CD4-positive, alpha-beta T cell treated with Interleukin-15 for 4 hours (primary cell): ENCODE measurements at places on chromosomes 3 and 15.

GRCh38 chr15:67882487-67883233 is 42.8 kb upstream of the RNU6-1 start:
- DNase-seq, result no peak

- DNase-seq, result no peak
These were observed 142.4 kb downstream of the TPRA1 start for GRCh38 chr3:127448161-127448561.

DNA sequence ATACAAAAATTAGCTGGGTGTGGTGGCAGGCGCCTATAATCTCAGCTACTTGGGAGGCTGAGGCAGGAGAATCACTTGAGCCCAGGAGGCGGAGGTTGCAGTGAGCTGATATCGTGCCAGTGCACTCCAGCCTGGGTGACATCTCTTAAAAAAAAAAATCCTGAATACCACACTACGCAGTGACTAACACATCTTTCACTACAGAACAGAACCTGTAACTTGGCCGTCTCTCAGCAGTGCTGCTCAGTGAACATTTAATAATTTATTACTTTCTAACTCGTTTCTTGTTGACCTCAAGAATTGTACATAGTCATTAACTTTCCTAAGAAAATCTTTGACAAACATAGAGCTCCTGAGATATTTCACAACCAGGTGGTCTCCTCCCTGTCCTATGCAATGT is 3.8 kb downstream of the GREM1 start:
- DNase-seq, result no peak

DNA sequence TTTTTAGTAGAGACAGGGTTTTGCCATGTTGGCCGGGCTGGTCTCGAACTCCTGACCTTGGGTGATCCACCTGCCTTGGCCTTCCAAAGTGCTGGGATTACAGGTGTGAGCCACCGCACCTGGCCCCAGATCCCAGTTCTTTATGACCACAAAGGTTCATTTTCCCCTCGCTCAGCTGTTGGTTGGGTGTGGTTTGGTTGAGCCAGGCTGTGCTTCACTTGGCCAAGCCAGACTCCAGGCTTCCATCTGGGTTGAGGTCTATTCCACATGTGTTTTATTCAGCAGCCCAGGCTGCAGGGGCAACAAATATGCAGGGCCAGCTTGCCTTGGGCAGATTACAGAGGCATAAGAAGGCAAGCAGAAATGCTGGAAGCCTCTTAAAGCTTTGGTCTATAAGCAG is 13.7 kb downstream of the CGNL1 start:
- DNase-seq, result no peak

DNA sequence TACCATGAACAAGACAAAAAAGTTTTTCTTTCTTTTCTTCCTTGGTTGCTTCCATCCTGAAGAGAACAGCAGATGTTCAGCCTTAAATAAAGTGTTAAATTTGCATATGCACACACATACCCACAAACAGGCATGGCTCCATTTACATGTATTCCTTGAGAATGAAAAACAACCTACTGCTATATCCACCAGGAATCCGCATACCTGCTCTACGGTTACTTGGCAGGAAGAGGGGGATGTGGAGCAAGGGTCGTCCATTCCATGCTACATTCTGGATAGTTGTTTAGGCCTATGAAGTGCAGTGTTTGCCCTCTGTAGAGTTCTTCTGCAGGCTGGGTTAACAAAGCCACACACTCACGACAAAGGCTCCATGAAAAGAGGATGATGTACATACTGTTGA is 322.8 kb downstream of the KCNH8 start:
- no peak for DNase-seq

- no peak for DNase-seq
These were observed 225.1 kb upstream of the NDN start for GRCh38 chr15:23912191-23912590.

GRCh38 chr3:89353465-89353864 is 246.0 kb downstream of the EPHA3 start:
- DNase-seq, result no peak

DNA sequence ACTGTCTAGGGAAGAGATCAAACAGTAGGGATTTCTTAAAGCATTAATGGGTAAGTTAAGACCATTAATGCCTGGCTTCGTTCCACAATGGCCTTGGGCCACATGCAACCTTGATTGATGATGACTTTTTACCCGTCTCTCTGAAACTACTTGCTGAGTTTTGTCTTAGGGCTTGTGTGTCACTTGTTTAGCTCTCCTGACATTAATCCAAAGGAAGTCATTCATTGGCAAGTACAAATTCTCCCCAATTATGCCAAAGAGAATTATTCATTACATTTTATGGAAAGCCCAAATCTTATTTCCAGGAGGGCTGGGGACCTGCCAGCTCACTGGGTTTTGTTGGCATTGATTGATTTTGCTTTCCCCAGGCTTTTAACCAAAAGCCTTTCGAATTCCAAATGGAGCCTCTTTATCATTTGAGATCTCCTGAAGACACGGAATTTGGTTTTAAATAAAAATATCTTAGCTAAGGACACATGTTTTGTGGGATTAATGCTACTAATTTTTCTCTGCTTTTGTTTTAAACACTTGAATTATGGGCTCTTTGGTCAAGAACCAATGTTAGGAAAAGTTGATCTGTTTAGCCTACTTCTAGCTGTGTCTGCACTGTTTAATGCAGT is 40.7 kb downstream of the SERPINI1 start:
- DNase-seq, result no peak

GRCh38 chr15:74403991-74404563 is 29.7 kb downstream of the SEMA7A start:
- DNase-seq, result no peak

DNA sequence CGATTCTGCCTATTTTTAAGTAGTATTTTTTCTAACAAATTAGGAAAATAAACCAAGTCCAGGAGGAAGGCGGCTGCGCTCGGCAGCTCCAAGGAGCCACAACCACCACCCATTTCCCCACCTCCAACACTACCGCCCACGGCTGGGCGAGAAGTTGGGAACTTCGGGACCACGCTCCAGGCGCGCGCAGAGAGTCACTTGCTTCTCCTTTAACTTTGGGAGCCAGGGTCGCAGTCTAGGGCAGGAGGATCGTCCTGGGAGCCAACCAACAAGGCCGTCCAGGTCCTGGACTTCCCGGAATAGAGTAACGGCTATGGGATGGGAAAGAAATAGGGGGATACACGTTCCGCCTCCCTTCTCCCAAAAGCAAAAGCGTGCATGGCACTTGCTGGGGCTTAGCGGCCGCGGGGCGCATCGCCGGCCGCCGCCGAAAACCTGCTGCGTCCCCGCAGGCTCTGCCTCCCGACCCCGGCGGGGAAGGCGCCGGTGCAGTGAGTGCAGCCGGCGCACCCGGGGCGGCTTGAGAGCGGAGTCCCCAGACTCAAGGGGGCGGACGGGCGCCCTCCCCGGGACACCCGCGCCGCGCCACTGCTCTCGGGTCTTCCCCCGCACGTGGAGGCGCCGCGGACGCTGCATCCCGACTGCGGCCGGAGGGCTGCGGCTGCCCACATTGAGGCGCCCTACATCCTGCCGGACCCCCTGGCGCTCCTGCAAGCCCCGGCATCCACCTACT is 699 bp downstream of the MEGF11 start:
- DNase-seq, result no peak

- no peak for DNase-seq
These were observed 33.3 kb downstream of the GABPB1 start for GRCh38 chr15:50321680-50322210.

DNA sequence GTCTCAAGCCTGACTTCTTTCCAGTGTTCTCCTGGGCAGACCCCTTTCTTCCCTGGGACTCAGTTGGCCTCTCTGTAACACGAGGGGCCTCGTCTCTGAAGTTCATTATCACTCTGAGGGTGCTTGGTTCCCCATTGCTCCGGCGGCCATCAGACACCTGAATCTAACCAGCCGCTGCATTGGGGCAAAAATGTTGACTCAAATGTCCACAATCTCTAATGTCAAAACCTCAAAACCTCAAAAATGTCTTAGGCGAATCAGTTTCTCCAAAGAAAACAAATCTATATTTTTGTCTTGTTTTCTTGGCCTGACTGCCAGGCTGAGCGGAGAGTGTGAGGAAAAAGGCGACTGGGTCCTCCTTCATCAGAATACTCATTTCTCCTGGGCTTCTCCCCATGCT is 220.7 kb downstream of the VPS13C start:
- DNase-seq, result no peak

DNA sequence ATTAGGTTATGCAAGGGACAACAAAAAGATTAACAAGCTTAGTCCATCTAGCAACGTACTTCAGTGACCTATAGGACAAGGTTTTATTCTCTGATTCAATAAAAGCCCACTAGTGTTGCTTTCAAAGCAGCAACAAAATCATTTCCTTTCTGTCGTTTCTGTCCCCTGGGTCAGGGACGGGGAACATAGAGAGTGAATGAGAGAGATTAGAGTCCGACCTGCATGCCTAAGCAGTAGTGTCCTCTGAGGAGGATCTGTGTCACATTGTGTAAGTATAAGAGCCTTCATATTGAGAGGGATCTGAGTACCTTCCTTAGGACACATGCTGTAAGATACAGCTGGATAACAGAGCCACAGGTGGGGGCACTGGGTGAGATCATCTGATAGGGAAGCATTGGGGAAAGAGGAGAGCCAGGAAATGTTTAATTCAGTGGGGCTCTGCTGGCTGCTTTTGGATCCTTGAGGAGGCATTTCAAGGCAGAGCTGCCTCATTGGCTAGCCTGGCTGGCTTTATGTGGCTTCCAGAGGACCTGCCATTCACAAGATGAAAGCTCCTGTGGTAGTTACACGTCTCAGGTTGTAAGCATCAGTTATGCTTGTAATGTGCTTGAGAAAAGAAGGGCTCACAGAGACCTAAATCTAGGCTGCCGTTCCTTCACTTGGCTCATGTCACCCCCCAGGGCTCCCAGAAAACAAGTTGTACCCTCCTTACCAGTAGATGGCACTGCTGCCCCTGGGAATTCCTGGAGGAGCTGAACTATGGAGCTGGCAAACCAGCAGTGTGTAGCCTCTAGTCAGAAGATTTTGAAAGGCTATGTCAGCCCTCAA is 2.7 kb downstream of the TMEM108 start:
- no peak for DNase-seq
